ENCODE measurements at places on chromosomes 1 and 21.

DNA sequence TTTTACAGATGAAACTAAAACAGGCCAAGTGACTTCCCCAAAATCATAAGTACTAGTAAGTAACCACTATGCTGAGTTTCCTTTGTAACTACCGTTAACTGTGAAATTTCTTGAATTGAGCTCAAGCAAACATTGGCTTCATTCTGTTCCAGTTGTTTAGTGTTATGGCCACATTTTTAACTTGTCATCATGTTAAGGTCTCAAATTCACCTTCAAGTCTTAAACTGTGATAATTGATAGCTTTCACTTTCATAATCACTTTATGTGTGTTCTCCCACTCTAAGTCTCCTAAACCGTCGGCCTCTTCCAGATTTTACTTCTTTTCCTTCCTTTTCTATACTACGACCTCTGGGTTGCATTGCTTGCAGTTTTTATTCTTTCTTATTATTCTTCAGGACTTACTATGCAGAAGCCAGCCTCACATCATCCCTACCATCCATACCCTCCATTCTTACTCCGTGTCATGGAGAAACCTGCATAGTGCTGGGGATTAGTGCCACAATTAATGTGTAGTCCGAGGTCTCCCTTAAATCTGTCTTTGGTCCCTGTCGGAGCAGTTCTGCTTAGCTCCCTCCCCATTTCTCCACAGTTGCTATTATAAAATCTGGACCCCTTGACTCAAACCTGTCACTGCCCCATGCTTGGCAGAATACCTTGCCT lies 5.8 kb downstream of the KIF1B start:
- DNase-seq = no peak

GRCh38 chr1:63690966-63691700 lies 82.7 kb upstream of the ROR1 start:
- peak; percentile 25 for DNase-seq

- peak; percentile 6 for DNase-seq
Observed at GRCh38 chr1:208065862-208066261, 154.9 kb upstream of the CD34 start.

DNA sequence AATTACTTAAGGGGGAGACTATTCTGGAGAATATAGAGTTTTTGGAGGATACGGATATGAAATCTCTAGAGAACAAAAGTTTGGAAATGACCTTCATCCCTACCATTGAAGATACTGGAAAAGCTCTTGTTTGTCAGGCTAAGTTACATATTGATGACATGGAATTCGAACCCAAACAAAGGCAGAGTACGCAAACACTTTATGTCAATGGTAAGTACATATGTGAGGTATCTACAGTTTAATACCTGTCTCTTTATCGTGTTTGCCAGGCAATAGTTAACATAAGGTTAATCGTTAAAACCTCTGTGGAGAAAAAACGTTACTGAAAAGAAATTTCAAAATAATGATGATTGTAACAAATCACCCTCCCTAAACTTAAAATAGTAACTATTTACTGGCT lies 11.8 kb downstream of the VCAM1 start:
- no peak for DNase-seq

- no peak for DNase-seq
Observed at GRCh38 chr21:42509244-42509643, 4.4 kb upstream of the SLC37A1 start.

DNA sequence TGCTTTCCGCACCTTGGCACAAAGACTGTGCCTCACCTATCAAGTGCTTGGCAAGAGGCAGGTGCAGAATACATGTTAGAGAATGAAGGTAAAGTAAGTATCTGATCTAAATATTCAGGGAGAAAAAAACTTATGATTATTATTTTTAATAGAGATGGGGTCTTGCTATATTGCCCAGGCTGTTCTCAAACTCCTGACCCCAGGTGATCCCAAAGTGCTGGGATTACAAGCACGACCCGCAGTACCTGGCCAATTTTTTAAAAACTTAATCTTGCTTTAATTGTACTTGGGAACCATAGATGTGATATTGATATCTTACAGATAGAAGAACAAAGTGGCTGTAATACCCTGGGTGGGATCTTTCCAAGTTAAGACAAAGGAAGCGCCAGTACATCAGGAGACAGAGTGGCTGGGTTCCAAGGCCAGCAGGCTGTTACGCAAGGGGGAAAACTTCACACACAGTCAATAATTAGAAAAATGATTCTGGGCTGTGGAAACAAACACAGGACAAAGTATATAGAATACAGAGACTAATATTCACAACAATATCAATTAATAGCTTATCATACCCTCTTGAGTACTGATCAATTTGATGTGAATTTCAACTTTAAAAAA lies 58.6 kb upstream of the ATP1A1 start:
- no peak for DNase-seq

DNA sequence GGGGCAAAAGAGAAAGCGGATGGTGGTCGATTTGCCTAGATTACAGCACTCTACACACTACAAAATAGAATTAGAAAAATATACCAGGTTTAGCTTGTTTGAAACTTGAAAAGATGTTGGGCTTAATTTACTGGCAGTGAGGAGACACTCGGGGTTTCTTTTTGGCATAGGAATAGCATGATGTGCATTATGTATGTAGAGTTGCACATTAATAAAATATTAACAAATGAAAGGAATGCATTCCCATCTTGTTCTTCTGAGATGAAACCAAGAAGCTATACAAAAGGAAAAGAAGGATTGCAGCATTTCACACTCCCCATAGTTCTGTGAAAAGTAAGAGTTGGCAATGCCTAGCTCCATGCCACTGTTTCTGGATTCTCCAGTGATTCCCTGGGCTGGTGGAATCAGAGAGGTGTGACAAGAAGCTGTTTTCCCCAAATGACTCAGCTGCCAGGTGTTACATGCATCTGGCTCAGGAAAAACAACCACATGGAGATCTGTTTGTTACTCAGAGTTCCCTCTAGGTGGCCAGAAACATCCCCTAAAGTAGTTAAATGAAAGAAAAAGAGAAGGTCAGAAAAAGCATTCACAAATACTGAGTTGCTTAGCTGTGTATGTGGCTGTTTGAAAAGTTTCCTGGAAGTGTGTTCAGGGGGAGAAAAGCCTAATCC lies 115.6 kb downstream of the UCK2 start:
- DNase-seq = no peak

- no peak for DNase-seq
Observed at GRCh38 chr1:51512606-51513005, 6.5 kb downstream of the EPS15 start.

DNA sequence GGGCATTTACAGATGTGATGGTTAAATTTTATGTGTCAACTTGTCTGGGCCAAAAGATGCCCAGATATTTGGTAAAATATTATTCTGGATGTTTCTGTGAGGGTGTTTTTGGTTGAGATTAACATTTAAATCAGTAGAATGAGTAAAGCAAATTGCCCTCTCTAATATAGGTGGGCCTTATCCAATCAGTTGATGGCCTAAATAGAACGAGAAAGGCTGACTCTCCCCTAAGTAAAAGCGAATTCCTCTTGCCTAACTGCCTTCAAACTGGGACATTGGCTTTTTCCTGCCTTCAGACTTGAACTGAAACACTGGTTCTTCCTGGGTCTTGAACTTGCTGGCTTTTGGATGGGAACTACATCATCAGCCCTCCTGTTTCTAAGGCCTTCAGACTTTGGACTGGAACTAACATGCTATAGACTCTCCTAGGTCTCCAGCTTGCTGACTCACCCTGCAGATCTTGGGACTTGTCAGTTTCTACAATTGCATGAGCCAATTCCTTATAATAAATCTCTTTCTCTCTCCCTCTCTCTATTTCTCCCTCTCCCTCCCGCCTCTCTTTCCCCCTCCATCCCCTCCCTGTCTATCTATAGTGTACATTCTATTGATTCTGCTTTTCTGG lies 10.2 kb upstream of the NAV1 start:
- peak; percentile 53 for DNase-seq

GRCh38 chr1:214581785-214582184 lies 21.2 kb upstream of the CENPF start:
- DNase-seq = peak; percentile 96

DNA sequence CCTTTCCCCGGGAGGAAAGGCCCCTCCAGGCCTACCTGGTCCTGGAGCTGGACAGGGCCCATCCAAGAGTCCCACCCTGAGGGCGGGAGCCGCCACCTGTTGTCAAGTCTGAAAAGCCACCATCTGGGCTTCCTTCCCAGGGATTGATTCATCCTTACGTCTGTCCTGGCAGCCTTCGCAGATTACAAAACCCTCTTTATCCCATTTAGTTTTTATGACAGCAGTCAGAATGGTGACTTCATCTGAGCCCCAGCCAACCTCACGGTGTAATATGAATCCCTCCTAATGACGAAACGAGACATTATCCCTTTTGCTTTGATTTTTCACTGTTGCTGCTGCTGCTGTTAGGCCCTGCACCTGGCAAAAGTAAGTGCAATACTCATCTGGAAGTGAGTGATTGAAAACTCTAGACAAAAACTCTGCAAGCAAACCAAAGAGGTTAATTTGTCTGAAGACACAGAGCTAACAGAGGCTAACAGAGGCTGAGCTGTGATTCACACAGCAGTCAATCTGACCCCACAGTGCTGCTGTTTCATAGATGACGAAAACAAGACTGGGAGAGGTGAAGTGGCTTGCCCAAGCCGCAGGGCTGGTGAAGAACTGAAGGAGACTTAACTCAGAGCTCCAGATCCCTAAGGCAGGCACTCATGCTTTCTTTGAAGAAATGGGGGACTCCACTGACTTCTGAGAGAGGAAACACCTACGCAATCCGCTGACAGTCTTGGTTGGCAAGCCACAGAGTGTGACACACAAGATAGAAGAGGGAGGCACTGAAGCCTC lies 30.0 kb upstream of the S100A7 start:
- peak; percentile 92 for DNase-seq

DNA sequence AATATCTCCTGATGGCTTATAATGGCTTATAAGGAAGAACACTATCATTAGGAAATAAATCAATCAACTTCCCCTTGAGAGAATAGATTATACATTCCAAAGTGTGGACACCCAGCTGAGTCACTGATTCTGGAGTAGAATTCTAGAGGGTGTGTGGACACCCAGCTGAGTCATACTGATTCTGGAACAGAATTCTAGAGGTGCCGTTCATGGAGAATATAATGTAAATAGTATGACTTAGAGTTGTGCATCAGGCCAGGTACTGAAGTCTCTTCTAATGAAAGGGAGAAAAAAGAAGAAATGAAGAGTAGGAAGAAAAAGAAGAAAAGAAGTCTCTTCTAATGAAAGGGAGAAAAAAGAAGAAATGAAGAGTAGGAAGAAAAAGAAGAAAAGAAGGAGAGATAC lies 2.4 kb upstream of the USP33 start:
- peak; percentile 62 for DNase-seq

- no peak for DNase-seq
Observed at GRCh38 chr1:201486187-201486586, 17.2 kb upstream of the PHLDA3 start.

DNA sequence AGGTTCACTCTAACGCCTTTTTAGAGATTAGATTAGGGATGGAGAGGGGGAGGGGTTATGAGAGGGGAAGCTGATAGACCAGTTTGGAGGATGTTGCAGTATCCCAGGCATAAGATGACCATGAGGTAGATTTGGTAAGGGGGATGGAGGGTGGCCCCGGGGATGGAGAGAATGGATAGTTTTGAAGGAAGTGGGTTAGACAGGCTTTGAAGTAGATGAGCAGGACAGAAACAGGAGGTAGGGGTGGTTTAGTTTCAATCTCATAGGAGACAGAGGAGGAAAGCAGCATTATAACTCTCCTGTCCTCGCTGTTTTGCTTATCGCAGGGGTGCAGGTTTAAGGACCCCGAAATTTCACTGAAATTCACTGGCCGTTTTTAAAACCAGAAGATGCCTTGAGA lies 11.8 kb downstream of the UBIAD1 start:
- no peak for DNase-seq

DNA sequence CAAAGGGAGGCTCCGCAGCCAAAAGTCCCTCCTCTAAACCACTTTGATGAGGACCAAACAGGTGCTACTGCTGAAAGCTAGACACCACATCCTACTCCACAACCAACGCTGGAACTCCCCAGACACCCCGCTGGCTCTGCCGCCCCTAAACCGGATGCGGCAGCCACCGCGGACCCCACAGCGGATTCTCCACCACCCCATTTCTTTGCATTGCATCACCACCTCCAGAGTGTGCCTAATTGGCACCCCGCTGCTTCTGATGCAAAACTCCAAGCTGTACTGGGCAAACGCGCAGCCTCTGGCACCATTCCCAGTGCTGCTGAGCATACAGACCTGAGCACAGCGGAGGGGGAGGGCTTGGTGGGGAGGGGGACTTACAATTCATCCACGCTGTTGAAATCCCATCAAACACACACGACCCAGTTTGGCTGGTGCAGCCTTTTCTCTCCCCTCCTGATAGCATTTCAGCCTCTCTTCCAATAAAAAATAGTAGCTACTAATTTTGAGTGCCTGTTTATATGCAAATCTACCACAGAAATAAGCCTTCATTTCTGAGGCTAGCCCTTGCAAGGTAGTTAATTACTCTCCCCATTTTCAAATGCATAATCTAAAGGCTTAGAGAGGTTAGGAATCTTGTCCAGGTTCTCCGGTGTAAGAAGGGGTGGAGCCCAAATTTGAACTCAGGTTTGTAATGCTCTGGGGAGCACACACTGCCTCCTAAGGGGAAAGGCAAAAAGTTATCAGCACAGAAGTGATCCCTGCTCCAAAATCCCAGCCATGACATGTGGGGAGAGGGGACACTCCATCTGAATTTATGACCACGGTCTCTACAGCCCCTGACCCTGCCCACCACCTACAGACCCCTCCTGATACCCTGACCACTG lies 12.2 kb upstream of the RGS16 start:
- DNase-seq = peak; percentile 76

DNA sequence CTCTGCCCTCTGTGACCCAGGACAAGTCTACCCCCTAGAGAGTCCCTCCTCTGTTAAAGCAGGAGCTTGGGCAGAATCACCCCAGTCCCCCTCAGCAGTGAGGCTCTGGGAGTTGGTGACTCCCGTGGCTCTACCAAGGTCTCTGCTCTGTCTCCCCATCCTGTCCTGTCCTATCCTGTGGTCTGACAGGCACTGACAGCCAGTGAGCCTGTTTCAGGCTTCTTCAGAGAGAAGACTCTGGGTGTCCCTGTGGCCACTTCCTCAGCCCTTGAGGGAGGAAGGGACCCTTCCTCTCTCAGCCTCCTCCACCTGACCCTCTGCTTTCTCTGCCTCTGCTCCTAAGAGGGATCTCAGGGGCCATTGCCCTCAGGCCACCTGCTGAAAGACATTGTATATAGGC lies 148.7 kb downstream of the FCRL5 start:
- DNase-seq = no peak

- DNase-seq = no peak
Observed at GRCh38 chr1:53946252-53947171, at the start of gene LRRC42. Gene LRRC42, plus strand, starts transcription at chr1:53946350. Its CDS starts 5,650 bp downstream, at chr1:53952000.

DNA sequence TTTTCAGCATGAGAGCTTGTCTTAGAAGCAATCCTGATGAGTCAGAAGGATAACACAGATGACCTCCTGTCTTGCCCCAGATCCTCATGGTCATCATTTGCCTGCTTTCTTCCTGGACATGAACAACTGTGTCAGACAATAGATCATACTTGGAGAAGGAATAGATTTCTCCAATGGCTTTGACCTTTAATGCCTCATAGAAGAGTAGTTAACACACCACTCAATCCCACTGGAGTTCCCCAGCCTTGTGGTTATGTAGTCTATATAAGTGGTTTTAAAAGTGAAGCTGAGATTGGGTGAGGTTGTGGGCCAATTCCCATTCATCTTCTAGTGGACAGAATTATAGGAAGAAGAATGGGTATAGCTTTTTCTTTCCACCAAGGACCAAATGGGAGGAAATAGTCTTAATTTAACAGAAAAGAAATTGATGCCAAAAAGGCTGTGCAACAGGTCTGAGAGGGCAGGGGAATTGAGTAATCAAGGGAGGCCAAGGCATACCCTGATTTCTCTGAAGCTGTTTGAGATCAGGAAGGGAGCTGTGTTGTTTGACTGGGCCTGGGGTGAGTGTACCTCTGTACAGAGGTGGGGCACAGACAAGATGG lies 14.4 kb downstream of the PRCC start:
- DNase-seq = peak; percentile 49

GRCh38 chr1:100265562-100265930 lies 470 bp upstream of the RTCA start:
- peak; percentile 48 for DNase-seq
